Left renal pelvis (tissue), 4 donors: ENCODE measurements at places on chromosomes 5 and 9. TPM values are rescaled to one million over a fixed set of nuclear protein-coding genes. Genes with fewer than 3 reads are reported as not detected.

Gene GPR150
- not detected for polyA plus RNA-seq

Gene TRAPPC13
- 27.1 TPM for polyA plus RNA-seq

Gene SPINK4
- polyA plus RNA-seq, result not detected

Gene NRG2
- 2.2 TPM for polyA plus RNA-seq

Gene TTC23L
- 2.7 TPM for polyA plus RNA-seq

Gene FAM221B
- polyA plus RNA-seq, result 0.33 TPM

Gene DNAI1
- 3.2 TPM for polyA plus RNA-seq
